PC-9 (cell line): ENCODE measurements at places on chromosomes 3 and 15. TPM values are rescaled to one million over a fixed set of nuclear protein-coding genes. Genes with fewer than 3 reads are reported as not detected.
A peak's percentile ranks its signal among the peaks of the same experiment; 100 is the strongest.

DNA sequence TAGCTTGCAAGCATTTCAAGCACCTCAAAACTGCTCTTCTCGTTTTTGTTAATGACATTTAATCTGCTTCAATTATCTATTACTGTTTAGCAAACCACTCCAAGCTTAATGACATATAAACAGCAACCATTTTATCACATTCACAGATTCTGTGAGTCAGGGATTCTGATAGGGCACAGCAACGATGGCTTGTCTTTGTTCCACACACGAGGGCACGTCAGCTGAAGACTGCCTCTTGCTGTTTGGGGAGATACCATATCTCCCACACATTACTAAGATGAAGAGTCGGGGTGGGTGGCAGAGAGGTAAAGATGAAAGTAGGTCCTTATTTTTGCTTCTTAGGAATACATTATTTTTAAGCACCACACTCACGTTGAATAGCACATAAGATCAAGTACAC, 19.3 kb downstream of the CPOX start:
- no peak for DNase-seq

DNA sequence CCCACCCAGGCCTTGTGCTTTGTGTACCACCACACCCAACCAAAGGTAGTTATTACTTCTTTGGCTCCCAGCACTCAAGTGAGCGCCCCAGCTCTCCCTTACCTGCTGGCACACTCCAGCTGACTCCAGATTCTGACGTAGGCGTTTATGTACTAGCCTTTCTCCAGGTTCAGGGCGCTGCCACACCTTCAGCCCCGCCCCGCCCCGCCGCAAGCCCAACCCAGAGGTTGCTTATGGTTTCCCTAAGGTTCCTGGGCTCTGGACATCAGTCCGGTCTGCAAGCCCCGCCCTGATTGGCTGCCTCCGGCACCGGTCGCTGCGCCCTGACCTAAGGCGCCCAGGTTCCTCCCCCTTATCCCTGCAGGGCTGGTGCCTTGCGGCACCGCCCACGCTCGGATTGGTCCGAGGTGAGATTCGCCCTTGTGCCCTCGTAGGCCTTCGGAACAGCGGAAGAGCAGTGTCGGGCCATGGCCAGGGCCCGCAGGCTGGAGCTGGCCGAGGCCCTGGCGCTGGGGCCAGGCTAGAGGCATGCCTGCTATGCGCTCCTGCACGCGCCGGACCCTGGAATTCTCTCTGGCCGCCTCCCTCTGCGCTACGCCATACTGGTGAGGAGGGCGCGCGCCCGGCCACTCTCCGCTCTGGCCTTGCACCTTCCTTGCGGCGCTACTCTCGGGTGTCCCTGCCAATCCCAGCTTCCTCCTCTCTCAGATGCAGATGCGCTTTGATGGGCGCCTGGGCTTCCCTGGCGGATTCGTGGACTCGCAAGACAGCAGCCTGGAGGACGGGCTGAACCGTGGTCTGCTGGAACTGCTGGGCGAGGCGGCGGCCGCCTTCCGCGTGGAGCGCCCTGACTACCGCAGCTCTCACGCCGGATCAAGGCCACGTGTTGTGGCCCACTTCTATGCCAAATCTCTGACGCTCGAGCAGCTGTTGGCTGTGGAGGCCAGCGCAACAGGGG, 19.8 kb upstream of the NUDT16 start:
- peak; percentile 99 for DNase-seq

- DNase-seq, result no peak
Measured at GRCh38 chr3:55267206-55267930, 219.7 kb downstream of the WNT5A start.

- DNase-seq, result no peak
Measured at GRCh38 chr3:179842061-179842460, 189.2 kb downstream of the USP13 start.

- DNase-seq, result no peak
Measured at GRCh38 chr3:146187334-146187950, 26.5 kb upstream of the PLOD2 start.

RBMS3 gene
- total RNA-seq, result 3.5 and 3.9 TPM in 2 replicates

DNA sequence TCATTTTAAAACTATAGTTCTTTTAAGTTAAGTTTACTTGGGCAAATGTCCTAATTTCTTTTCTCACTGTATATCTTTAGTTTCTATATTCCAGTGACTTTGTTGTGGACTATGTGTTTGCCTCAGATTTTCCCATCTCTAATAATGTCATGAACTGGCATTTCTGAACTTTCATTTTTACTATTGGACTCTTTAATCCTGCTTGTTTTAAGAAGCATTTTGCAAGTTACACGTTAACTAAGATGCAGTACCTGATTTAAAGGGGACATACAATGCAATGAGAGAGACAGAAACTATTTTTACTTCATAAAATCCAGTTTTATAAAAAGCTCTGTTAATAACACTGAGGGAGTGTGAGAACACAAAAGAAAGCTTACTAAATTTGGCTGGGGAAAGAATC, 58.6 kb upstream of the PHLDB2 start:
- DNase-seq, result no peak

CASR gene
- not detected in 2 replicates for total RNA-seq

DNA sequence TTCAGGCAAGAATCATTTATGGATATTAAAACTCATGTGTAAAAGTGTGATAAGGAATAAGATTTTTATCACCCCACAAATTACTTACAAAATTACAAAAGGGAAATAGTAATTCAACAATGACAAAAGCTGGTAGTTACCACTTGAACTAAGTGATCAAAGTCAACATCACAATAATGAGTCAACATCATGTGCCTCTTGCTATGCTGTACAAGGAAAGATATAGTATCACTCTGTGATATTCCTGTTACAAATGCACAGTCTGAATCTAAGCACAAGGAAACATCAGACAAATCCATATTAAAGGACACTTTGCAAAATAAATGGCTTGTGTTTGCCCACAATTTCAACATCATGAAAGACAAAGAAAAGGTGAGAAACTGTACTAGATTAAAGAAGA, 90.5 kb upstream of the PLCL2 start:
- no peak for DNase-seq

DNA sequence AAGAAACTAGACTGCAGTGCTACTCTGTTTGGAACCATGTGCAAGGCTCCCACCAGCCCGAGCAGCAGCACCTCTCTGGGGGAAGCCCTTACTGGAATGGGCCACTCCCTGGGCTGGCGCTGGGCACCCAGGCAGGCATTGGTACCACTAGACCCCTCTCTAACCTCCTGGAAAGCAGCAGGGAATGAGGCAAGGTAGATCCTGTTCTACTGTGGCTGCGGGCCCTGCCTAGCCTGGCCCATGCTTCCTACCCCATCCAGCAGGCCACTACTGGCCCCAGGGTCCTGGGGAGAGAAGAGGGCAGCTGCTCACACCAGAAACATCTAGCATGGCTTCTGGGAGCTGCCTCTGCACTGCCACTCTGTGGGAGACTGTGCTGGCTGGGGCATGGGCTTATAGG, 44.8 kb downstream of the MESD start:
- DNase-seq, result no peak
